Type B pancreatic cell (in vitro differentiated cells): ENCODE measurements at places on chromosomes 11 and 22. TPM values are rescaled to one million over a fixed set of nuclear protein-coding genes. Genes with fewer than 3 reads are reported as not detected.

UPB1 gene
- 0.24 and 1.1 TPM in 2 replicates for total RNA-seq

- no peak for DNase-seq
Measured at GRCh38 chr11:71992136-71992730, 6.5 kb upstream of the IL18BP start.

DNA sequence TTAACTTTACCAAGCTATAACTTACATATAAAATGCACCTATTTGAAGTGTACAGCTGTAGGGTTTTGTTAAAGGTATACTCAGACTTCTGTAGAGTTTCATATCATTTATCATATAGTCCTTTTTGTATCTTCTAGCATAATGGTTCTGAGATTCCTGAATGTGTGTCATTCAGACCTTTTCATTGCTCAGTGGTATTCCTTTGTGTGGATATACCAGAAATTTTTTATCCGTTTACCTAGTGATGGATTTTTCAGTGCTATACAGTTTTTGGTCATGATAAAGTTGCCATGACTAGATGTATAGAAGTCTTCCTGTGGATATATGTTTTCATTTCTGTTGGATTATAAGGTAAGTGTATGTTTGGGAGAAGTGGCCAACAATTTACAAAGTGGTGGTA is 6.3 kb upstream of the PITPNB start:
- no peak for DNase-seq

C22orf31 gene
- 0.63 TPM in 1 of 2 replicates, not detected in the other for total RNA-seq

DNA sequence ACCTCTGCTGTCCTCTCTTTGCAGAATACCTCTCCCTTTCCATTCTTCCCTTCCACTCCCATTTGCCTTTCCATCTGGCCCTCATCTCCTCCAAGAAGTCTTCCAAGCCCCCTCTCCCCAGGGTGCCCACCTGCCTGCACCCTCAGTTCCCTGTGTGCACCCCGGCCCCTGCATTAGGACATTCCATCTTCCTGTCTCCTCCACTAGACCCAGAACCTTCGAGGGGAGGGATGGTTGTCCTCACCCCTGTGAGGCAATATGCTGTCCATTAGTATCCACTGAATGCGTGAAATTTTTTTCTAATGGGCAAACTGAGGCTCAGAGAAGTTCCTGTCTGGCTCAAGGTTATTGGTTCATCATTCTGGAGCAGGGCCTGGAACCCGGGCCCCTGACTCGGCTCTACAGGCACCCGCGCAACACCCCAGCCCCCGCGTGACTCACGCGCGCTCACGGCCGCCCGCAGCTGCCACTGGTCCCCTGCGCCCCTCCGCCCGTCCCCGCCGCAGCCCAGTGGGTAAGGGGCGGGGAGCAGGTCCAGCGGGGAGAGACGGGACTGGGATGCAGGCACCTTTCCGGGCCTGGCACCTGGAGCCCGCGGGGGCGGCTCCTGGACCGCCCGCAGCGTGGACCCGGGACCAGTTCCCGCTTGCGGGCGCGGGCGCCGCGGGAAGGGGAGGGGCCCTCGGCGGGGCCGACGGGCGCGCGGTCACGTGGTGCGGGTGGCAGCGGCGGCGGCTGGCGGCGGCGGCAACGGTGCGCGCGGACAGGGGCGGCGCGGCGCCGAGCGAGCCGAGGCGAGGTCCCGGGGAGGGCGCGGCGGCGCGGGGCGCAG is 7.0 kb downstream of the SEPTIN3 start:
- peak; percentile 77 for DNase-seq

ANO1 gene
- 14.9 and 29.2 TPM in 2 replicates for total RNA-seq

- DNase-seq = no peak
Measured at GRCh38 chr11:15073361-15074205, at the start of gene CALCB. TSS of gene CALCB (plus strand) at chr11:15073593. CDS start at chr11:15074719, 1,126 bp downstream.

MS4A7 gene
- not detected in 2 replicates for total RNA-seq

APOBEC3B gene
- 6.7 and 7.1 TPM in 2 replicates for total RNA-seq

MPPED2 gene
- total RNA-seq = 16.8 and 63.9 TPM in 2 replicates

DNA sequence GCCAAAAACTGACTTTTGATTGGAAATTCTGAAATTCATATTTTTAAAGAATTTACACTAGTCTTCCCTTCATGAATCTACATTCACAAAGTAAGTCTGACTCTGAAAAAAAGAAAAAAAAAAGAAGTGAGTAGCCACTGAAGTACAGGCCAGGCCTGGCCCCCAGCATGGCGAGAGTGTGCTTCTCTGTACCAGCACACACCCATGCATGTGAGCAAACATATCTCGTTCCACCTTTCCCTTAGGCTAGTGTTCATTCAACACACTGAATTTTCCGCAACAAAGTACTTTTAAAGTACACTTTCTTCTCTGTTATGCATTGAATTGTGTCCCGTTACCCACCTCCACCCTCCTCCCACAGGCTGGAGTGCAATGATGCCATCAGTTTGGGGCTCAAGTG is 4.5 kb downstream of the C11orf16 start:
- DNase-seq = no peak

GRCh38 chr22:48959496-48959895 is 868.2 kb downstream of the BRD1 start:
- peak; percentile 29 for DNase-seq

GRCh38 chr11:59992425-59992824 is 24.6 kb upstream of the OOSP4B start:
- no peak for DNase-seq

PPP6R3 gene
- 102 and 104 TPM in 2 replicates for total RNA-seq

GRCh38 chr11:83835423-83835822 is 549.3 kb upstream of the CCDC90B start:
- no peak for DNase-seq

DNA sequence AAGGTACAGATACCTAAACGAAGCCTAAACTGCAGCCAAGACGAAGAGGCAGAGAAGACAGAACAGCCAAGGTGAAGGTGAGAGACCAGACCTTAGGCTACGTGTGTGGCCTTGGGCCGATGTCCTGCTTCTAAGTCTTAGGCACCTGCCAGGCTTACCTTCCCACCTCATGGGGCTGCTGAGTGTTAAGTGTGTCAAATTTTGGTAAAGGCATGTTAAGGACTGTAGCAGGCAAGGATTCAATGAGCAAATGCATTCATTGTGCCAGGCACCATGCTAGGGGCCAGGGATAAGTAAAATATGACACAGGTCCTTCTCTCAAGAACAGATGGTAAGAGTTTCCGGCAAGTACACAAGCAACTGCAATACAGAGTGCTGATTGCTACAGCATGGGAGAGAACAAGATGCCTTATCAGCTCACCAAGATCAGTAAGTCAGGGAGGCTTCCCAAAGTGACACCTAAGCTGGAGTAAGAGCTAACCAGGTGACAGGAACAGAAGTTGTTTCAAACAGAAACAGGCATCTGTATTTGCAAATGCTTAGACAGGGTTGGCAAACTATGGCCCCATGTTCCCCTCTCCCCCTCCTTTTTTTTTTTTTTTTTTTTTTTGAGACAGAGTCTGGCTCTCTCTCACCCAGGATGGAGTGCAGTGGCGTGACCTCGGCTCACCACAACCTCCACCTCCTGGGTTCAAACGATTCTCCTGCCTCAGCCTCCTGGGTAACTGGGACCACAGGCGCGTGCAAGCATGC is 46.7 kb downstream of the CLTCL1 start:
- DNase-seq = no peak
